Renal cortex interstitium (tissue), 15 donors: ENCODE measurements at places on chromosomes 13 and 19.
A peak's percentile ranks its signal among the peaks of the same experiment; 100 is the strongest.

DNA sequence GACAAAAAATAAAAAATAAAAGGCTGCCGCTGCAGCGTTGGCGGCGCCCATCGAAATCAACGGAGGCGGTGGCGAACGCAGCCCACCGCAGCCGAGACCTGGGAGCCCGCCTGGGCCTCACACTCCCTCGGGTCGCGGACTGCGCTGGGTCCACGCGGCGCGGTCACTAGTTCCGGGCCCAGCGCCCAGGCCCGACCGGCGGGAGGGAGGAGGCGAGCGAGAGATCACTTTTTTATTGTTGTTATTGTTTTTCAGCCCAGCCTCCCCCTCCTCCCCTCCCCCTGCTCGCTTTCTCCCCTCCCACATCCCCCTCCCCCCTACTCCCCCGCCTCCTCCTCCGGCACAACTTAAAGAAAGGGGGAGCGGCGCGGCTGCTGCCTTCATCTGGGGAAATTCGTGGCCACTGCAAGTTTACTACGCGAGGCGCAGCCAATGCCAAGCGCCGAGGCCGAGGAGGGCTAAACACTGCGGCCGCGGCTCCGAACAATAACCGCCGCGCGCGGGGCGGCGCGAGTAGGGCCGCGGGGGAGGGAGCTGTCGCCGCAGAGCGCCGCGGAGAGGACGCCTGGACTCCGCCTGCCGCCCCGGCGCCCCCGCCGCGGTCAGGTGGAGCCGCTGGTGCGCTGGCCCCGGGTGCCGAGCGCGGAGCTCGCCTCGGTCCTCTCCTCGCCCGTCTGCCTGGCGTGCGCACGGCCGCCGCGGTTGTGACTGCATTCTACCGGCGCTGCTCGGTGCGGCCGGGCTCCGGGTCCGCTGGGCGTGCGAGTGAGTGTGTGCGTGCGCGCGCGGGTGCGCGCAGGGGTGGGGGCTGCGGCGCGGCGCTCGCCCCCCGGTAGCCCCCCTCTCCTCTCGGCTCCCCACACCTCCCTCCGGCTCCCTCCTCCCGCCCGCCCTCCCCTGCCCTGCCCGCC, 505 bp upstream of the ZIC2 start:
- DNase-seq = no peak

- DNase-seq = no peak
Observed at GRCh38 chr19:40990972-40991381, at the start of gene CYP2B6. CYP2B6 (plus strand) TSS chr19:40991282; CDS start chr19:40991306, 24 bp downstream.

- DNase-seq = no peak
Observed at GRCh38 chr19:10991521-10992081, 30.8 kb downstream of the SMARCA4 start.

- no peak for DNase-seq
Observed at GRCh38 chr19:8654591-8655339, 24.3 kb downstream of the NFILZ start.

DNA sequence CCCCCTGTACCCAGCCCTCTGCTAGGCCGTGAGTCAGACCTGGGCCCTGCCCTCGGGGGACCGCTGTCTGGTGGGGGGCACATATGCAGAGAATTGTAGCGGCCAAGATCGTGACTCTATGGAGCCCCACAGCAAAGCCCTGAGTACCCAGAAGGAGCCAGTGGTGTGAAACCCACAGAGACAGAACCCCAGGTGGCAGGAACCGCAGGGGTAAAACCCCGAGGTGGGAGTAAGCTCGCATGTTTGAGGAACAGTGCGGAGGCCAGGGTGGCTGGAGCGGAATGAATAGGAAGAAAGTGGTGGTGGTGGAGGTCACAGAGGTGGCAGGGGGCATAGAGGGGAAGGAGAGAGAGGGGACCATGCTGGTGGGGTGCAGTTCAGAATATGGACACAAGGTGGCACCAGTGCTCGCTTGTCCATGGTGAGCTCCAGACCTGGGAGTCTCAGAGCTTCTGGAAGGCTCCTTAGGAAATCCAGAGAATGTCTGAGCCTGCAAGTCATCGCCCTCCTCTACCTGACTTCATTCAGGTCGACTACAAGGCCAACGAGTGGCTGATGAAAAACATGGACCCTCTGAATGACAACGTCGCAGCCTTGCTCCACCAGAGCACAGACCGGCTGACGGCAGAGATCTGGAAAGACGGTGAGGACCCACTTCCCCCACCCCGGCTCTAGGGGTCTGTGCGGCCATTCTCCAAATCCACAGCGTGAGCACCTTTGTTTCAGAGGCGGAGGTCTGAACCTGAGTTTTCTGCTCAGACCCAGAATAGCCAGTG, 48.9 kb downstream of the MYH14 start:
- DNase-seq = no peak

DNA sequence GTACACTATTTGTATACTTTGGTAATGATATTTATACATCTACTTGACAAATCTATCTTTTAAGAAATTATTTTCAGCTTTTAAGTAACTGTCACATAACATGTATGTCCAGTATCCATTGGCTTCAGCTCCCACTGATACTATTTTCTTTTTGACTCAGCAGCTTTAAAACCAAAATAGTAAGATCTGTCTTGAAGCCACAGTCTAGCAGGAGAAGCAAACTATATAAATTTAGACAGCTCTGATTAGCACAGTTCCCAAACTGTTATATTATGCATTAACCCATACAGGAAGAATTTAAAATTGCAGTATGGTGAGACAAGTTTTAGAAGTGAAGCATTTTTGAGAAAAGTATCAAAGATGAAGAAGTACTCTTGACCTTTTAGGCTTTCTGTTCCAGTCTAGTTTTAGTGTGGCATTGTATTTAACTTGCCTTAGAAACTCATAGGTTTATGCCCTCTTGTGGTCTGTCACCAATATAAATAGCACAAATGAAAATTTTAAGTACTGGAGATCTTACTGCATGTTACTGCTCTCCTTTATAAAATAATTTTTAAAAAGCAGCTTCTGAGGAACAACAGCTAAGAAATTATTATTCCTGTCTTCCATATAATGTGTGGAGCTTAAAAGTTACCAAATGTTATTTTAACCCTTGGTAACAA, 24.7 kb downstream of the URI1 start:
- DNase-seq = no peak

DNA sequence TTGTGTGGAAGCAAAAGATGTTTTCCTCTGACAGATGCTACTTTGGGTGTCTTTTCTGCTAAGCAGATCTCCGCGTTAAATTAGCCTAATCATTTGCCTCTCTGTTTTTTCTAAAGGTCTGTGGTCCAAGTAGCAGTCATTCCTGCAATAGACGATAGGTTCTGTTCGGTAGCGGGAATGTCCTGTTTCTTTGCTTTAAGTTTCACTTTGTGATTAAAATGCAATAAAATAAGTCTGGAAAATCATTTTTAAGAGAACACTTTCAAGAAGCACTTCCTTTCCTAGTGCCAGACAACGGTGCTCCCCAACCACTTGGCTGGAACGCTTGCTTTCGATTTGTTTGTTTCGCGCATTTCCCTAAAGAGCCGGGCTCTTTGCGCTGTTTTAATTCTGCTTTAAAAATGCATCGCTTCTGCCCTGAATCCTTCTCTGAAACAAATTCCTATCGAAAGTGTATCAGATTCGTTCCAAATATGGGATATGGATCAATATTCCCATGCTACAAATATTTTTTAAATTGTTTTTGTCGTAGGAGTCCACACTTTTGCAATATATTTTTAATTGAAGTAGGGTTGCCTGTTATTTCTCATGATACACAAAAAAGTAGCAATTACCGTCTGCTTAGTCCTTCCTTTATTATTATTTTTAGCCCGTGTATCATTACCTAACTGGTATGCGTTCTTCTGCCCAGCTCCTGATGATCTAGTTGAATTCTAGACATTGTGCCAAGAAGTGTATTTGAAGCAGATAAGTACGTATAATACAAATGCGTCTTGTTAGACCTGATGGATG, 14.2 kb downstream of the ZIC2 start:
- DNase-seq = no peak

DNA sequence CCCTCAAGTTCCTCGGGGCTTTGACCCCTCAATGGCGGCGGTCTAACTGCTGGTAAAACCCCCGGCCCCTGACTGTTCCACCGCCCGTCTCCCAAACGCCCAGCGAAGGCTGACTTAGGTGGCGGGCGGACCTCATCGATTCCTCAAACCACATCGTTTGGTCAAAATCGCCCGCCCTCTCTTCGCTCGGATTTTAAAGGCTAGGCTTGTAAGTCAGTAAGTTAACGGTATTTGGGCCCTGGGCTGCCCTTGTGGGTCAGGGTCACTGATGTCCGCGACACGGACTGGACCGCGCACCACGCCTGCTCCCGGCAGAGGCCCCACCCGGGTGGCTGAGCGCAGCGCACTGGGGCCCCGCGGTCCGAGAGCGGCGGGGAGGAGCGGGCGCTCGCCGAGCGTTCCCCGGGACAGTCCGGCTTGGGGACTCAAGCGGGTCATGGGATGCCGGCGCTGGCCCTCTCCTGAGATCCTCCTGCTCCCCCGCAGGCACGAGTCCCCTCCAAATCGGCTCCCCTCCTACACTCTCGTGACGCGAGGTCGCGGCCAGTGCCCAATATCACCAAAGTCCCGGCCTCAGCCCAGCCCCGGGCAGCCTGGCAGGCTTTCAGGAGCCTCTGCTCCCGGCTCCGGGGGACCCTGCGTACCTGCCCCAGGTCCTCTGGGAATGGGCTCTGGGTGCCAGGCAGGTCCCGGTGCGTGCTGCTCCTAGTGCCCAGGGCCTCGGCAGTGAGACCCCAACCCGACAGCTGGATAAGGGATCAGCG, 1.0 kb downstream of the FLT1 start:
- DNase-seq = no peak

GRCh38 chr19:15986701-15987100, 37.9 kb downstream of the OR10H4 start:
- no peak for DNase-seq

DNA sequence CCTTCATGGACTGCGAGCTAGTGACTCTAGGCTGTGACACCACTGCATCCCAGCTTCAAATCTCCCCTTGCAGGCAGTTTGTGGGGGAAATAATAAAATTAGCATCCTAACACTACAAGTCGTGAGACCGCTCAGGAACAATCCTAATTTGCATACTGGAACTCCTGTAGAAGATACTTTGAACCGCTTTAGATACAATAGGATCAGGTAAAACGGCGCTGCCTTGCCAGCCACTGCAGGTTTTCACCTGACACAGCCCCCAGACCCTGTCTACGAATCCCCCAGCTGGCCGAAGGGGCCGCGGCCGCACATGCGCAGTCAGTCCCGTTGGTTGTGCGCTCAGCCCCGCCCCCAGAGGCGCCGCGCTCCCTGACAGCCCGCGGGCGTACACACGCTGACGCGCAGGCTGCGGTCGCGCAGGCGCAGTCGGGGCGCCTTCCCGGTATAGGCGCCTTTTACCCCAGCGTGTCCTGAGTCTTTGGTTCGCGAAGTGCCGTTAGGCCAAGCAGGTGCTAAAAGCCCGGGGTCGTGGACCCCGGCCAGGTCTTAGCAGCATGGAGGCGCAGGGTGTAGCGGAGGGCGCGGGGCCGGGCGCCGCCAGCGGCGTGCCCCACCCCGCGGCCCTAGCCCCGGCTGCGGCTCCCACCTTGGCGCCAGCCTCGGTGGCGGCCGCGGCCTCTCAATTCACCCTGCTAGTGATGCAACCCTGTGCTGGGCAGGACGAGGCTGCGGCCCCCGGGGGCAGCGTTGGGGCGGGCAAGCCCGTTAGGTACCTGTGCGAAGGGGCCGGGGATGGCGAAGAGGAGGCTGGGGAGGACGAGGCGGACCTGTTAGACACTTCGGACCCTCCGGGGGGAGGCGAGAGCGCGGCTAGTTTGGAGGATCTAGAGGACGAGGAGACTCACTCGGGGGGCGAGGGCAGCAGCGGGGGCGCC, at the start of gene RFXAP:
Gene RFXAP (plus strand): TSS at position 419 of the 935 bp plus-strand sequence. CDS start 136 bp downstream, at position 555.
- DNase-seq = peak; percentile 85

DNA sequence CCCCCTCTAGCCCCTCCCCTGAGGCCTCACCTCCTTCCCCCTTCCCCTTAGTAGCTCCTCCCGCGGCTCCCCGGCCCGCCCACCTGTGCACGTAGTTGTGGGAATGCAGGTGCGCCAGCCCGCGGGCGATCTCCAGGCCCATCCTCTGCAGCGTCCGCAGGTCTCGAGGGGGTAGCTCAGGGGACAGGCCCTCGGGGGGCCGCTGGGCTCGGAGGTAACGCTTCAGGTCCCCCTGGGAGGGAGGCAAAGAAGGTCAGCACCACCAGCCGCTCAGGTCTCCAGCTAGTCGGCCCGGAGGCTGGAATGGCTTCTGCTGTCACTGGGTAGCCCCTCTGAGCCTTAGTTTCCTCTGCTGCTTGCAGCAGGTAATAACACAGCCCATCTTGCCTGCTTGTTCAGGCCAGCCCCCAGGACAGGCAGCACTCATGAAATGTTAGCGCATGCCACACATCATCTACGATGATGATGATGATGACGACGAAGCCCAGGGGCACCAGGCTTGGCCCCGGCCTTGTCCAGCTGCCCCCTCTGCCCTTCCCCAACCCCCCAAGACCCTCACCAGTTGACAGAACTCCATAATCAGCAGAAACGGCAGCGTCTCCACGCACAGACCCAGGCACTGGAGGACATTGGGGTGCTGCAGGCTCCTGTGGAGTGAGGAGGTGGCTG, 9.2 kb downstream of the LMTK3 start:
- DNase-seq = no peak

DNA sequence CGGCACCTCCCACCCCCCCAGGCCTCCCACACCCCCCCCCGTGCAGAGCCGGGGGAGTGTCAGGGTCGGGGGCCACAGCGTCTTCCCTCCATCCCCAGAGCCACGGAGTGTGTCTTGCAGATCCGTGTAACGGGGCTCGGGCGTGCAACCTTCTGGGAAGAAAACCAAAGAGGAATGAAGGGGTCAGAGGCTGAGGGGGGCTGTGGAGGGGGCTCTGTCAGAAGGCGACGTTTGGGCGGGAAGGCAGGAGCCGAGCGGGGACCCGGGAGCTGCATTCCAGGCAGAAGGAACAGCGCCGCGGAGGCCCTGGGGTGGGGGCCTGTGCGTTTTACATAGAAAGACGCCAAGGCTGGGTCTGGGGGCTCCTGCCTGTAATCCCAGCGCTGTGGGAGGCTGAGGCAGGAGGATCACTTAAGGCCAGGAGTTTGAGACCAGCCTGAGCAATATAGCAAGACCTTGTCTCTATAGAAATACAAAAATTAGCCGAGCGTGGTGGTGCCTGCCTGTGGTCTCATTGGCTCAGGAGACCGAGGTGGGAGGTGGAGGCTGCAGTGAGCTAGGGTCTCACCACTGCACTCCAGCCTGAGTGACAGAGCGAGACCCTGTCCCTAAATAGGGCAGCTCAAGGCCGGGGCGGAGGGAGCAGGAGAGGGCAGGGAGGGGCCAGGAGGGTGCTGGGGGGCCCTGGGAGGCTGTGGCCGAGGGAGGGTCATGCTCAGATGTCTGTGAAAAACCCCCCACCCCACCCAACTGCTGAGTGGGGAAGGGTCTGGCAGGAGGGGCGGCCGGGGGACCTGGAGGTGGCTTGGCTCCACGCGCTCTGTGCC, 27.8 kb downstream of the ARID3A start:
- no peak for DNase-seq

DNA sequence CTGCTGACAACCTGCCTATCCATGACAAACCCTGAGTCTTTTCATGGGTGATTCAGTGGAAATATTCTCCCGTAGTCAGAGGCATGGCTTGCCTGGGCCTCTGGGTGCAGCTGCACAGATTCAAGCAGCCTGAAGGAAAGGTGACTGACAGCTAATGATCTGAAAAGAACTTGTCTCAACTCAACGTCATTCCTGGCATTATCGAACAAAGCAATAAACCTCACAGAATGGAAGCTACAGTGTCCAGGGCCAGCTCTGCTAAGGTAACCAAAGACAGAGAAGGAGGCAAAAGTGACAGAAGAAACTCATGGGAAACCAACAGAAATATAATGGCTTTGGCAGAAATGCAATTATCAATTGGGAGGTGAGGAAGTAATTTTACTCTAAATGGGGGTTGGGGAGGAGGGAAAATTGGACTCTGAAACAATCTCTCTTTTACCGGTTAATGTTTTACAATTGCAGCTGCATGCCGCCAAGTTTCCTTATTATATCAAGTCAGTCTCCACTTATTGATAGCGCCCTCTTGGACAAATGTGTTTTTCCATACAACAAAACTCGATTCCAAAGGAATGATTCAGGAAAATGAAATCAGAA, 12.9 kb downstream of the STARD13 start:
- DNase-seq = no peak
